Fibroblast of skin of right quadriceps (primary cell): ENCODE measurements at places on chromosomes 2 and 18.

- DNase-seq, result no peak
These were observed 27.6 kb downstream of the GPATCH11 start for GRCh38 chr2:37111958-37112357.

GRCh38 chr2:217218269-217219163 lies 358.7 kb upstream of the TNP1 start:
- DNase-seq, result peak; percentile 73

- DNase-seq, result peak; percentile 96
These were observed 154.1 kb upstream of the MMADHC start for GRCh38 chr2:149741646-149742045.

DNA sequence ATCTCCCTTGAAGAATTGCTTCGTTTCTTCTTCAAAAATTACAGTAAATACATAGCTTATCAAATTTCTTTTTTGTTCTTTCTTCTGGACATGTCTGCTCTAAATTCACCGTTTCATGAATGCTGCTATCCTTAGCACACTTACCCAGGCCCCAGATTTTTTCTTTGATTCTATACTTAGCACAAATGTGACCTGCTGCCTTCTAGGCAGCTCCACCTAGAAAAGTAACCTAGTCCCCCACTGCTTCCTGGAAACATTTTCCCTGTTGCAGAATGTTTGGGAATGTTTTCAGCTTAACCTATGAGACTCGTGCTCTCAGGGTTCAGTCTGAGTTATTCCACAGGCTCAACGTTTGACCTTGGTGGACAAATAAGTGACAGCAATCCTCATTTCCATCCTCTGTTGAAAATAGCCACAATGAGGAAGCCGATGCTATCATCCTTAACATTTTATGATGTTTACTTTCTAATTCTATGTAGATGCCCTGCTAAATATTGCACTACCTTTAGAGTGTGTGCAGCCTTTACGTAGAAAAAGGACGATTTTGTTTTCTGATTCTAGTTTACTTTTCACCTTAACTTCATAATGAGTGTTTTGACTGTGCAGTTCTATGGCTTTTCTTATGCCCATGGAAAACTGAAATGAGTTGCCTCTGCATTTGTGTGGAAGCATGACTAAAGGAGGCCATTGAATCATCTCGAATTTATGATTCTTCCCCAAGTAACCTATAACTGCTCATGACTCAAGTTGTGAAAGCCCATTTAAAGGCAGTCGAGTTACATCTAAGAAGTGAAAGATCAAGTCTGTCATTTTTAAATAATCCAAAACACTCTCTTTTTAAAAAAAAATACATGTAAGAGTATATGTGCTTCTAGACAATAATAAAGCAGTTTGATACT lies 47.7 kb downstream of the TMEM182 start:
- DNase-seq, result no peak

DNA sequence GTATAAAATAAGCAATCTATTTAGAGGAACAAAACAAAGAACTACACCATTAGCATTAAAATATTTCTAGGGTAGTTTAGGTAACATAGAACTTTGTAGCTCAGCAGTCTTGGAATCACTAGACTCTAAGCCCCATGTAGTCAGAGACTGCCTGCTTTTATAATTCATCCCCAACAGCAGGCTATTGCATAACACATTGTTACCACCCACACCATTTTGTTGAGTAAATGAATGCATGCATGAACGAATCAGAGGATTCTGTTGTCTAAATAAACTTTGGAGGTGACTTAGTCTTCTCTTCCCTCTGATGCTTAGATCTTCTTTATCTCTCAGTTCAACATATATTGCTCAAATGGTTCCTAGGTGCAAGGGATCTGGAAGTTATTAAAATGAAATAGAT lies 167.6 kb upstream of the TNP1 start:
- DNase-seq, result no peak

DNA sequence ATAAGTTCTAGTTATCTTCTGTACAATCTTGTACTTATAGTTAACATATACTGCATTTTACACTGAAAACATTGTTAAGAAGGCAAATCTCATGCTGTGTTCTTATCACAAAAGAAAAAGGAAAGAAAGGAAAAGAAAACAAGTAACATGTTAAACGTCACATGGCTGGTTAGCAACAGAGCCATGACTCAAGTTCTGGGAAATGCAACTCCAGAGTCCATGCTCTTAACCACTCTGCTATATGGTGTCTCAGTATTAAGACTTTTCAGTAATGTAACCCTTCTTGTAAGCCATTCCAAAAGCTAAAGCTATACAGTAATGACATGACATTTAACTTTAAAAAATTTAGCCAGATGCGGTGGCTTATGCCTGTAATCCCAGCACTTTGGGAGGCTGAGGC lies 181.4 kb downstream of the BARD1 start:
- DNase-seq, result no peak

GRCh38 chr18:74419761-74420160 lies 37.3 kb downstream of the DIPK1C start:
- DNase-seq, result no peak

DNA sequence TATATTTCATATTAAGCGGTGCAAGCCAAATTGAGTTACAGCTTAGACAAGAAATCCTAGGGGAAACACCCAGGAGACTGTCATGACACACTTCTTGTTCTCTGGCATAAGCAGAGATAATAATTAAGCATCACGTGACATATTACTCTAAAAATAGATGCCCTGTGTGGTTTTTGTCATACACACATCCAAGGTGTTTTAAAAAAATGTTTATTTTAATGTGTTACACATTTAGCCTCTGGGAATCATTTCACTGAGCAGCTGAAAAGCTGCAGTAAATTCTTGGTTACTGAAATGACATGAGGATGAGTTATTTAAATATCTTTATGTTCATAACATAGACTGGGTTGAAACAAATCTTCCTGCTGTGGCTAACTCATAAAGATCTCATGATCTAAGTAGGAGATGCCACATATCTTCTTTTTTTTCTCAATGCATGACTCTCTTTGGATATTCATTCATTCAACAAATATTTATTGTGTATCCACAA lies 38.0 kb upstream of the ERMN start:
- peak; percentile 79 for DNase-seq

DNA sequence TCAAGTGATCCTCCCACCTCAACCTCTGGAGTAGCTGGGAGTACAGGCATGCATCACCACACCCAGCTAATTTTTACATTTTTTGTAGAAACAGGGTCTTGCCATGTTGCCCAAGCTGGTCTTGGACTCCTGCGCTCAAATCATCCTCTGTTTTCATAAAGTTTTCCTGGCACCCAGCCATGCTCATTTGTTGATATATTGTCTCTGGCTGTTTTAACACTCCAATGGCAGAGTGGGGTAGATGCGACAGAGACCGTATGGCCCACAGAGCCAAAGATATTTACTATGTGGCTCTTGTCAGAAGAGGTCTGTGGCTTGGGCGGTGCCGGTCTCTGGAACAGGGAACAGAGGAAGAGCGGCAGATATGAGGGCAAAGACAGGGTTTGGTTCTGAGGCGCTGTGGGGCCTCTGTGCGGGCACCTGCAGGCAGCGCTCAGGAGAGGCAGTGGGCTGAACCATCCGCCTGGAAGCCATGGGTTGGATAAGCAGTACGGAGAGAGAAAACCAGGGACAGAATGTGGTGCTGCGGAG lies 50.2 kb downstream of the CENPO start:
- DNase-seq, result no peak

DNA sequence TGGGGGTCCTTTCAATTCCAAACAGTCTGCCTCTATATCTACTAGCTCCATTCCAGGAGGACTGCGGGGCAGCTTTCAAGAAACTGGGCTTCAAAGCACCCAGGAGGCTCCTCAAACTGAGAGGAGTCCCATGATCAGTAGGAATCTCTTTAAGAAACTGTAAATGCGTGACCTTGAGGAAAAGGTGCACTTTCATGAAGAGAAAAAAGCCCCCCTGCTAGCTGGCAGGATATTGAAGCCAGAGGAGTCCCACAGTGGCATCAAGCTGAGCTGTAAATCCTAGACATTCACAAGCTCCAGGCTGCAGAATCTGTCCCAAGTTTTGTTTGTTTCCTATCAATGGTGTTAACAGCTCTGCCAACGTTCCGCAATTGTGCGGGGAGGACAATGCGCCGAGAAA lies 790.1 kb downstream of the SLC4A3 start:
- DNase-seq, result no peak

DNA sequence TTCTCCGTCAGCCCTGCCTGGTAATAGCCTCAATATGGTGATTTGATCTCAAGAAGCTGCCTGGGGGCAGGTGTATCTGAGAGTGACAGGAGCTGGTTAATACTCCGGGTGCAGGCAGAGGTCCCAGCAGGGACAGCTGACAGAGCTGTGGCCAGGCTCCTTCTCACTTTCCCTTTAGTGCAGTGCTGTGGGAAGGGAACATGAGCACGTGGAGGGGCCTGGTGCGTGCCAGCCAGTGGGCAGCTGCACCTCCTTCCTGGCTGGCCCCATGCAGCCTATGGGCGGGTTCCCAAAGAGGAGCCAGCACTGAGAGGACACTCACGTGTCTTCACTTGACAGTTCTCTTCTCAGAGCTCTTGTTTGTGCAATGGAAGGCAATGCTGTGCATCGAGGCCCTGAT lies 9.1 kb downstream of the CNNM4 start:
- no peak for DNase-seq

GRCh38 chr2:44397447-44398175 lies 35.9 kb downstream of the CAMKMT start:
- peak; percentile 18 for DNase-seq

- no peak for DNase-seq
These were observed 2.3 kb downstream of the HSPD1 start for GRCh38 chr2:197497326-197497725.

DNA sequence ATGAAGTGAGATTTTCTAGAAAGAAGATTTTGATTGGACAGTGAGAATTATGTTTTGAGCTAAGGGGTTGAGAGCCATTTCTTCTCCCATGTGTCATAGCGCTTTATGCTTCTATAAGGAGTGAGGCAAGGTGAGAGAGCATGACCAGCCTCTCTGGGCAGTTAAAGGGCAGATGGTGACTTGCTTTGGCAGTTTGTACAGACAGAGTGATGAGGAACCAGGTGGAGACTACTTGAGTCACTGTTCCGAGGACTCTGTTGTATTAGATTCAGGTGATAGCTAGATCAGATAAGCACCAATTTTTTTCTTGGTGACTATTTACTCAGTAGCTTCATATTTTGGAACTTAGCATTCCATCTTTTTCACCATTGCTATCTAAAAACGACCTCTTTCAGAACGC lies 4.5 kb downstream of the CRIM1 start:
- DNase-seq, result no peak

DNA sequence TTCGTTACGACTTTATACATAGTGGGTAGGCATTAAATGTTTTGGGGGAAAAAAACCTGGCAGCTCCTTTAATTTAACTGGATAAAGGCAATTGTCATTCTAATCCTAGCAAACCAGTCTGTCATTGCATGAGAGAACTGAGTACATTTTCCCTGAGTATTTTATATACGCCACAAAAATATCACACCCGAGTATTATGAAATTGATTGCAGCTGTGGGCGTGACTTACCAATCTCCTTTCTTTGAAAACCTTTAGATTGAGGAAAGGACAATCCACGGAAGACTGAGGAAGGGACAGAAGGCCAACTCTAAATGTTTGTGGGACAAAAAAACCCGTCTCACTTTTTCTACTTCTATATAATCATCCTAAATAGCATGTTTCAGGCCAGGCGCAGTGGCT lies 9.0 kb downstream of the TM4SF20 start:
- no peak for DNase-seq

GRCh38 chr2:120203251-120204021 lies 19.8 kb downstream of the TMEM185B start:
- no peak for DNase-seq

DNA sequence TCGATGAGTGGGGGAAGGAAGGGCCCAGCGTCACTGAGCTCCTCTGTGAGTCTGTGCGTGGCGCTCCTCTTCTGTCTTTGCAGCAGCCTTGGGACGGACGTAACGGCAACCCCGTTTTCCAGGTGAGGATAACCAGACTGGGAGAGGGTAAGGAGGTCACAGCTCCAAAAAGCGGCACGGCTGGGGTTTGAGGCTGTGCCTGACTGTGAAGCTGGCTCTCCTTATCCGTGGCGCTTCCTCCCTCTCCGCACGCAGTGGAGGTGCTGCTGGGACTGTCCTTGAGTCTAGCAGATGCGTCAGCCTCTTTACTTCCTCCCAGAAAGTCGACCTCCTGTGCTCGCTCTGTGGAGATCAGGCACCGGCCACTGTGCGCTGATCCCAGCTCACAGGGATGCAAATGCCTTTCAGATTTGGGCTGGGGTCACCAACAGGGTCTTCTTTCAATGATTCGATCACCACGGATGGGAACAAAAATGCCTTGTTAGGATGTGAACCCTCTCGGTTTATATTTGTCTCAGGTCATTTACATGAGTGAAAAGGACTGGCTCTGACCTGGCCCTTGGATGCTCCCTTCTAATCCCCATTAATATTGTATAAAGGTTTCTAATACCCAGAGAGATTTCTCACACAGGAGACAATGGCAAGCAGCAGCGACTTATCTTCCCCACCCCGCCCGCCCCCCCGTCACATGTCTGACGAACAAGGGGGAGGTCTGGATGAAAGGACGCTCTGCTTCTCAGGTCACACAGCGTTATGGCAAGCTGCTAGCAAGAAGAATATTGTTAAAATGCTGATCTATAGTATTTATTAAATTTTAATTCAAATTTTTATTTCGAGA lies 30.1 kb upstream of the E2F6 start:
- no peak for DNase-seq

- no peak for DNase-seq
These were observed 426.0 kb downstream of the TGIF1 start for GRCh38 chr18:3875961-3876360.

DNA sequence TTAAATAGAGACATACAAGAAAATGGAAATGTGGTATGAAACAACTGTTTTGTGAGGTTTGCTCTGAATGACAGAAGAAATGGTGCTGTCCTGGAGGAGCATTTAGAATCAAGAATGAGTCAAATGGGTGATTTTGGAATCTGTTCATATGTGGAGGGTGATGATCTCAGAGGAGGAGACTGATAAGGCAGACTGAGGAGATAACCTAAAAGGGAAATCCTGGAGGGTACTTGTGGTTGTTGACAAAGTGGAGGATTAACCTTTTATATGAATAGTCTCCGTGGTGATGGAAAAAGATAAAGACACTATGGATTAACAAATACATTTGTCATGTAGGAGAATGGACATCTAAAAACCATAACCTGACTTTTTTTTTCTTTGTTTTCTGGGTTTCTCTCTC lies 74.1 kb downstream of the MMADHC start:
- no peak for DNase-seq

GRCh38 chr2:38301969-38302702 lies 74.9 kb downstream of the ATL2 start:
- DNase-seq, result no peak

GRCh38 chr18:71249791-71250190 lies 960.9 kb downstream of the SOCS6 start:
- DNase-seq, result no peak
